ENCODE measurements at places on chromosomes 1 and 21.

DNA sequence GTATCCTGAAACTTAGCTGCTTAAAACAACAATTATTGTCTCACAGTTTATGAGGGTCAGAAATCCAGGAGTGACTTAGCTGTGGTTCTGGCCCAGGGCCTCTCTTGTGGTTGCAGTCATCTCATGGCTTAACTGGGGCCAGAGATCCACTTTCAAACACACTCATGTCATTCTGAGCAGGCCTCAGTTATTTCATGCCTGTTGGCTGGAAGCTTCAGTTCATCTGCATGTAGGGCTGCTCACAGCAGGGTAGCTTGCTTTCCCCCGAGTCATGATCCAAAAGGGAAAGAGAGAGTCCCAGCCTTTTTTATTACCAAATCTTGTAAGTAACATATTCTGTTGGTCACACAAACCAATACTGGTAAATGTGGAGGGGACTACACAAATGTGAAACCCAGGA, 96.6 kb upstream of the B3GALT2 start:
- DNase-seq = no peak

DNA sequence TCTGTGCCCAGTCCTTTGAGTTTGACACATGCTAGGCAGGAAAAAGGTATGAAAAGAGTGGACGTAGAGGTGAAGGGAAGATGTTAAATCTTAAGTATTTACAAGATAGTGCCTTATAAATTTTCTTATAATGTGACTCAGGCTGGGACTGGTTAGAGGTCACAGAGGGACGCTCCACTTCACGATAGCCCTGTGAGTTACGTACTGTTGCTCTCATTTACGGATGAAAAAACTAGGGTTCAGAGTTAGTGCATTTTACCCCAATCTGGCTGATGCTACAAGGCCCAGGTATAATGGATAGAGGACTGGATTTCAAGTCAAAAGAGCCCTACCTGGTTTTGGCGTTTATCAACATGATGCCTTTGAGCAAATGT, 1.4 kb upstream of the TUT4 start:
- DNase-seq = no peak

- no peak for DNase-seq
Measured at GRCh38 chr1:180988253-180988752, 34.4 kb downstream of the STX6 start.

DNA sequence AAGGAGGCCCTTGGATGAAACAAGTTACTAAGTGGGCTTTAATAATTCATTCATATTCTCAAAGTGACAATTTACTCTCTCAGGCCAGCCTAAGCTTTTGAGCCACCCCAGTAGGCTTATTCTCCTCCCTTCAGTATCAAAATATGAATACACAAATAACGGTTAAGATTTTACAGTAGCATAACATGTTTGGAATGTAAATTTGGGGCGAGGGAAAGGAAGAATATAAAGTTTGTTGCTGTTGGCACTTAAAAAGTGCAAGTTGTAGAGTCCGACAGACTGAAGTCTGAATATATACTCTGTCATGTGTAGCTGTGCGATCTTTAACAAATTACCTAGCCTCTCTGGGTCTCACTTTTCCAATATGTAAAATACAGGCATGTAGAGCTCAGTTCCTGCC, 22.6 kb upstream of the MYSM1 start:
- no peak for DNase-seq
